IPS DF 6.9 (cell line): ENCODE measurements at places on chromosomes 1 and 21.

GRCh38 chr1:76433526-76433925 is 359.0 kb downstream of the ST6GALNAC3 start:
- H3K27me3 ChIP-seq, result no peaks in the 10 kb centered on the region
- H3K4me1 ChIP-seq, result no peaks in the 10 kb centered on the region
- H3K4me3 ChIP-seq, result no peak overlapping the region
- DNase-seq, result no peak
- no peak overlapping the region for H3K27ac ChIP-seq

GRCh38 chr1:1093610-1093943 is 19.5 kb upstream of the RNF223 start:
- no peak for DNase-seq
- H3K27ac ChIP-seq, result no peak overlapping the region
- no peak overlapping the region for H3K4me3 ChIP-seq
- no peaks in the 10 kb centered on the region for H3K27me3 ChIP-seq
- no peaks in the 10 kb centered on the region for H3K4me1 ChIP-seq

- H3K27me3 ChIP-seq, result no peaks in the 10 kb centered on the region
- no peak overlapping the region for H3K4me3 ChIP-seq
- no peaks in the 10 kb centered on the region for H3K4me1 ChIP-seq
- DNase-seq, result no peak
Measured at GRCh38 chr1:10340930-10341590, 57.8 kb upstream of the PGD start.

DNA sequence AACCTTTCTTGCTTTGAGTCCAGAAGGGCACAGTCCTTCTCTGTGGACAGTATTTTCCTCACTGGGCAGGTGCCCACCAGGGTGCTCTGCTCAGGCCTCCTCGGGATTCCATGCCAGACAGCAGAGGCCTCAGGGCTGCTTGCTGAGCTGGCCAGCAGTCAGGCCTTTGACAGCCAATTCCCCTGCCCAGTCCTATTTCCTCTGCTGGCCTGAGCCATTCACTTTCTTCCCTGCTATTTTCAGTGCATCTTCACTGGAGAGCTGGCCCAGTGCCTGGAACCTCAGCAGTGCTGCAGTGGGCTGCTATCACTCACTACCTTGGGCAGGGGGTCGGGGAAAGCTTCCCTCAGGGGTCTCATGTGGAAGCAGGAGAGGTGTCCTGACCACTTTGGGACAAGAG is 33.2 kb downstream of the KCNA10 start:
- peaks cover 7% of the 10 kb centered on the region for H3K4me1 ChIP-seq
- H3K36me3 ChIP-seq, result no peaks in the 10 kb centered on the region
- no peak for DNase-seq
- H3K27ac ChIP-seq, result no peak overlapping the region
- no peaks in the 10 kb centered on the region for H3K27me3 ChIP-seq
